ENCODE measurements at places on chromosomes 2 and 18.

DNA sequence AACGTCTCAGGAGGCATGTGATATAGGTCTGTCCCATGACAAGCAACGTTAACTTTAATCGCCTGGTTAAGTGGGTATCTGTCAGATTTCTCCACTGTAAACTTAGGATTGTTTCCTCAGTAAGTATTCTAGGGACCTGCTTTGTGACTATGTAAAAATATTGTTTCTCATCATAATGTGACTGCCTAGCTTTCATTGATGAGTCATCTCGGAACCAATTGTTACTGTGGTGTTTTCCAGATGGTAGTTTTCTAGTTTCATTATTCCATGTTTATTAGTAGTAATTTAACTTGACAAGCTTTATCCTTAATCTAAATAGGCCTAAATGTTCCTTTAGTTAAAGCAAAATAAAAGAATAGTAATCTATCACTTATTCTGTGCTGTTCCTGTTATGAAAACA is 28.2 kb upstream of the GATA6 start:
- no peak for DNase-seq

DNA sequence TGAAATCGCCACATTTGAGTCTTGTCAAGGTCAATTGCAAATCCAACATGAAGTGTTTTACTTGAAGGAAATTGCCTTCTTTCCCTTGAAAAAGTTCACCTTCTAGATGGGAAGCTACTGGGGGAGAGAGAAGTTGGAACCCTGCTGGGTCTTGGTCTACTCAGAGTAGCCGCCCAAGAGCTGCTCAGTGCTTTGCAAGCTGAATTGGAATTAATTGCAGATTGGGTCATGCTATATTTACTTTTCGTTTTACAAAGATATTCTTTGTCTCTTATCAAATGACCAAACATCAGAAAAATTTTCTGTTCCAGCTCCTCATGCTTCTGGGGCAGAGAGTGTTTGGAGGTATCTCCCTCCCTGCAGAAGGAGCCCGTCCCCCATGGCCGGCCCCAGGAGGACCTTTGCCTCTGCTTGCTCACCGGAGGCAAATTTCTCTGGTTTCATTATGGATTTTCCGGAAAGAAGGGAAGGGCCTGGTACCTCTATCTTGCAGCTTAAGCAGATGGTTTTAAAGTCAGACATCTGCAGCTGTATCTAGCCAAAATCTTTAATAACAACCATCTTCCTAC is 289.7 kb downstream of the MYT1L start:
- DNase-seq: no peak

DNA sequence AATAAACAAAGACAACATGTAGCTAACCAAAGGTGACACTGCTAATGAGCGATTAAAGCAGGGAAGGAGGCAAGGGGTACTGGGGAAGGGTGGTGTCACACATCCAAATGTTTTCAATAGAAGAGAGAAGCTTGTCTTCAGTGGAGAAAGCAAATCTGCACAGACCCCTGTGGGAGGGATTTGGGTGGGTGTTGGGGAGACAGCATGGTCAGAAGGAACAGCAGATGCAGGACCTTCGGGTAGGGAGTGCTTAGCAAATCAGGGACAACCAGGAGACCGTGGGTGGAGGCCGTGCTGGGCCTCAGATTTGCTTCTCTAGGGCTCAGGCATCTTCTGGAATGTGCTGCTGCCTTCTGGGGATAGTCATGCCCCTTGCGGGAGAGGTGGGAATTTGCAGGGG is 185.3 kb upstream of the RAB6C start:
- DNase-seq: no peak

DNA sequence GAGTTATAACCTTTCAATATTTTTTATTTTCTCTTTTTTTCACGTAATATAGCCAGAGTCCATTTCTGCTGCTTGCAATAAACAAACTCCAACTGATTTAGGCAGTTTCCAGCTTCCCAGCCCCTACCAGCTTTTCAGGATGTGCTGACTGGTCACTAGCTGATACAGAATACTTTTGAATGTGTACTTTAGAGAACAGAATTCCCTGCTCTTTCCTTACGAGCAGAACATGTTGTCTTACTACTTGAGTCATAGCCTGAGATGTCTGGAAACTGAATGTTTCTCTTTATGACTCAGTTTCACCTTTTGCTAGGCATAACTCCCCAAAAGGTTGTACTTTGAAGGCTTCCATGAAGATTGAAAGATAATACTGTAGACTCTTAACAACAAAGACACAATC is 44.5 kb upstream of the KCNE4 start:
- DNase-seq: no peak

DNA sequence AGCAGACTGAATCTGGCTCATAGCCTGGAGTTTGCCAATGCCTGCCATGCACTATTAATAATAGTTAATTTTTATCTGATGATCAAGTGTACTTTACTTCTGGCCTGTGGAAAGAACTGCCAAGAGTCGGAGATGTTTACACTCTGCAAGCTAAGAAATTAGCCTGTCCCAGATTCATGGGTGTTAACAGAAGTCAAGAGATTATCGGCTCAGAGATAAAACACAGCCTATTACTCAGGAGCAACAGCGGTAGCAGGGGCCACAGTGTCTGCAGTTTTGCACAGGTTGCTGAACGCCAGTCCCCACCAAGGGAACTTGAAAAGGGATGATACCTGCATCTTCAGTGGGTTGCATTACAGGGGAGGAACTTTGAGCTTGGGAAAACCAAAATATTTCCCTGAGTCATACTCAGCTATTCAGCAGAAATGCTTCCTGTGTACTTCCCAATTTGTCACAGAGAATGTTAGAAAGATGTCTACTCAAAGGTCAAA is 4.3 kb upstream of the ADI1 start:
- DNase-seq: no peak

GRCh38 chr2:239499726-239500573 is 99.1 kb upstream of the HDAC4 start:
- DNase-seq: no peak

DNA sequence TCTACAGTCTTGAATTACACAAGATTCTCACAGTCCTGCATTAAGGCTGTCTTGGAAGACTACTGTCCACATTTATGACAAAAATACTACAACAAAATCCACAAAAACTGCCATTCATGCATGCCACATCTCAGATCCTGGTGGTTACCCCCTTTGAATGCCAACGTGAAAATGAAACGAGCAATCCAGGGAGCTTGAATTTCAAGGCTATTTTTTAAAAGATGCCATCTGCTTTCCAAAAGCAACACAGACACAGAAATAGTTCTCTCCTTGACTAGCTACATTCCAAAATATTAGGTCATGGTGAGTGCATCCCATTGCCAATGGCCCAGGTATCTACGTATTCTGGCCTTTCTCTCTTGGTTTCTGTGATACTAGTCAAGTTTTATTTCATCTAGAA is 36.3 kb downstream of the IRS1 start:
- no peak for DNase-seq

GRCh38 chr2:43745457-43745856 is 28.4 kb upstream of the DYNC2LI1 start:
- no peak for DNase-seq

DNA sequence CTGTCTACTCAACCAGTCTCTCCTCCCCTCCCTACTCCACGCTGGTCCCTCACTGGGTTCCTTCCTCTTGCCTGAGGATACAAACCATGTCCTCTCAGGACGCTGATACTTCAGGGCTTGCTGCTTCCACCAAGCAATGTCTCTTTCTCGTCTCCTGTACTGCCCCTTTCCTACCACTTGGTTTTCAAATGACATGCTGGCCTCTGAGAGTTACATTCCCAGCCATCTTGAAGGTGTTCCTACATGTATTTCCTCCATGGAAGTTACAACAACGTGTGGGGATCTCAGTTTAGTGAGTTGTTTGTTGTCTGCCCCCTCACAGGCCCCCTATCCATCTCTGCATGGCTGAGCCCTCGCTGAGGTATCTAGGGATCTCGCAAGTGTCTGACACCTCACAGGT is 334.5 kb upstream of the SKOR2 start:
- no peak for DNase-seq

- DNase-seq: no peak
These were observed 125.0 kb downstream of the SETBP1 start for GRCh38 chr18:44805643-44806042.

GRCh38 chr2:86301009-86301408 is 36.4 kb downstream of the REEP1 start:
- DNase-seq: no peak

DNA sequence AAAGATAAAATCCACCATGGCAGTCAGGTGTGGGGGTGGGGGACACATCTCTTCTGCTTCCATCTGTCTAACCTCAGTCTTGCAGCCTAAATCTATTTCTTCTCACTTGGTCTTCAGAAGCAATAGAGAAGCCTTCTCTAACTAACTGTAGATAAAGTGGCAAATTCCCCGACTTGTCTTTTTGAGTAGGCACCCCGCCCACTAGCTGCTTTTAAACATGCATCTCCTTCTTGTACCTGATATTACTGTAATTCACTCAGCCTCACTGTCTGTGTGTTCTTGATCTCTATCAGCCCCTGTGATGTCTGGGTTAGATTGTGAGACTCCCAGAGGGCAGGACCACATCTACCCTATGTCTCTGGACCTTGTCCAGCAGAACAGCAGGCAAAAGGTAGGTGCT is 6.8 kb downstream of the MARCHF4 start:
- no peak for DNase-seq

GRCh38 chr18:28359176-28359575 is 182.2 kb upstream of the CDH2 start:
- no peak for DNase-seq

Measured in NCI-H446 treated with DMSO at 0.1 percent for 48 hours (cell line).